ENCODE measurements at places on chromosomes 2 and 18.
A peak's percentile ranks its signal among the peaks of the same experiment; 100 is the strongest.

DNA sequence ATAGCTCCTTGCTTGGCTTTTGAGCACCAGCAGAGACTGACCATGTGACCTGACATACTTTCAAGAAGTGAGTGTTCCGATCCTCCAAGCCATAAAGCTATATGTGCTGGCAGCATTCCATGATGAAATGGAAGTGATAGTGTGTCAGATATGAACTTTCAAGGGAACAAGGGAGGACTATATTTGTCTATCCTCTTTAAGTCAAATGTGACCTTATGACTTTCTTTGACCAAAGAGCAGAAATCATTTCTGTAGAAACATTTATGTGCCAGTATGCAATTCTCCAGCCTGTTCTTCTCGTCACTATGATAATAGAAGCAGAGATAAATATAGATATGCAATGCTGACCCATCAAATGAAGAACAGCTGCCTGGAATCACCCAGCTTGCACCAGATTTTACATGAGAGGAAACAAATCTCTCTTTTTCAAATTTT is 14.4 kb downstream of the HYCC2 start:
- DNase-seq, result no peak

- no peak for DNase-seq
These were observed 37.6 kb downstream of the LMAN2L start for GRCh38 chr2:96702098-96702785.

GRCh38 chr2:8821276-8822217 is 15.9 kb downstream of the KIDINS220 start:
- DNase-seq, result peak; percentile 47

DNA sequence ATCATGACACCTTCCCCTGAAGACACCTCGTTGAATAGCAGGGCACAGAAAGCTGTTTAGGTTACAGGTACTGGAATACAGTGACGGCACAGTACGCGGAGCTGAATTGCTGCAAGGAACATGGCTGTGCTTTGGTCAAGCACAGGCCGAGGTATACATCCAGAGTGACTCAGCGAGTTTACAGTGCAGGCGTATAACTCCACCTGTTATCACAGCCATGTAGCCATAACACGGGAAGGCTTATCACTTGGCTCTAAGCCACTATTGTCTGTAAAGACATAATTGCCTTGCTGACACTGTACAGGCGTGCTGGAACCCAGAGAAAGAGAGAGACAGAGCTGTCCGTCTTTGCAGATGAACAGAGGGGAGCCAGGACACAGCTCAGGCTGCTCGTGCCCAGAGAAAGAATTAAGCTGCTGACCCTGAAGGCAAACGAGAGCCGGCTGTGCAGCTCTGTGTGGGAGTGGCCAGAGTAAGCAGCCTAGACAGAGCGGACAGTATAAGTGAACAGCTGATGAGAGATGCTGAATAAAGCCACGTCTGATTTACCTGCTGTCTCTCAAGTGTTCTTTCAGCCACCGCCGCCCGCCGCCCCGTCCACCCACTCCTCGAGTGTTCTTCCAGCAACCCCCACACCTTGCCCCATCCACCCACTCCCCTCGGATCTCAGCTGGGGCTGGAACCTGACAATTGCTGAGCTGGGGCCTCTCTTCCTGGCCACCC is 87.3 kb upstream of the PPP1CB start:
- no peak for DNase-seq

- DNase-seq, result no peak
These were observed 113.5 kb downstream of the EFEMP1 start for GRCh38 chr2:55809875-55810621.

GRCh38 chr18:48824231-48824970 is 126.4 kb downstream of the SMAD7 start:
- DNase-seq, result no peak

DNA sequence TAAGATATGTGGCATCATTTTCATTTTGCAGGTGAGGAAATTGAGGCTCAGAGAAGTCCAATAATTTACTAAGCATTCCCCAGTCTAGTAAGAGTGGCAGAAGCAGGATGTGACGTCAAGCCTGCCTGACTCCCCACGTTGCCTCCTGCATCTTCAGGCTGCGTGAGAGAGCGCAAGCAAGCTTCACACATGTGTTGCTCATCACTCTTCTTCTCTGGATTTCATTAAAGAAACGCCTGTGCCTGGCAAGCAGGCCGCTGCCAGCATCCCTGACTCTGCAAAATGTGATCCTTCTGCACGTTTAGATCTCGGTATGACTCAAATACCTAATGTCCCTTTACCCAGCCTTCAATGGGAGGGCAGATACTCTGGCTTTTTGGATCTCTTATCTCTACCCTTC is 96.8 kb downstream of the PRKCE start:
- DNase-seq, result no peak

GRCh38 chr2:3189961-3190360 is 187.7 kb downstream of the EIPR1 start:
- no peak for DNase-seq

DNA sequence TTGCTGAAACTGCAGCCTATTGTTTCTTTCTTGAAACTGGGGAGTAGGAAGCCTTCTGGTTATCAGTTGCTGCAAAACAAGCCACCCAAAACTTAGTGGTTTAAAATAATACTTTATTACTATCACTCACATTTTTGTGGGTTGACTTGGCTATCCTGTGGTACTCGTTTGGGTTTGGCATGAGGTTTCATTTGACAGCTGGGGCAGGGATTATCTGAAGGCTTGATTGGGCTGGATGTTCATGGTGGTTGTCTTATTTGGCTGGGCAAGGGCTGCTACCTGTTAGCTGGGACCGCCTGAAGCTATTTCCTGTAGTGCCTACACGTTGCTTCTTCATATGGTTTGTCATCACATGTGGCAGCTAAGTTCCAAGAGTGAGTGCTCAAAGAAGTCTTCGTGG is 122.3 kb downstream of the PLCL1 start:
- no peak for DNase-seq

GRCh38 chr2:201484805-201485204 is 33.3 kb downstream of the STRADB start:
- DNase-seq, result no peak

DNA sequence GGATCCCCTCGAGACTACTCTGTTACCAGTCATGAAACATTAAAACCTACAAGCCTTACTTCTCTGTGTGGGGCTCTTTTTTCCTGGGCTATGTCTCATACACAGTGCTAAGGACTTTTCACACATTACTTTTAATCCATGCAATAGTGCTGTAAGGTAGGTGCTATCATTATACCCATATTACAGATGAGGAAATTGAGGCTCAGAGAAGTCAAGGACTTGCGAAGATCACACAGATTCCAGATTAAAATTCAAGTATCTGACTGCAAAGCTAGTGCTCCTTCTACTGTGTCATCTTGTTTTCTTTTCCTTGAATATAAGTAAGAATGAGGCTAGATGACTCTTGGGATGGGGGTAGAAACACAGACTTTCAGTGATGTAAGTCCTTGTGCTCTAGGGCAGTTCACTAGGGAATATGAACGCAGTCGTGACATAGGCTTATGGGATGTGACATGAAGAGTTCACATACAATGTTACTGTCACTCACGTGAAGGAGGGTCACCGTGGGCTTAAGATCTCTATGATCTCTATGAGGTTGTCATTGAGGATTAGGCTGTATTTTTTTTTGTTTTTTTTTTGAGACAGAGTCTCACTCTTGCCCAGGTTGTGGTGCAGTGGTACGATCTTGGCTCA is 7.0 kb upstream of the DGUOK start:
- DNase-seq, result no peak

DNA sequence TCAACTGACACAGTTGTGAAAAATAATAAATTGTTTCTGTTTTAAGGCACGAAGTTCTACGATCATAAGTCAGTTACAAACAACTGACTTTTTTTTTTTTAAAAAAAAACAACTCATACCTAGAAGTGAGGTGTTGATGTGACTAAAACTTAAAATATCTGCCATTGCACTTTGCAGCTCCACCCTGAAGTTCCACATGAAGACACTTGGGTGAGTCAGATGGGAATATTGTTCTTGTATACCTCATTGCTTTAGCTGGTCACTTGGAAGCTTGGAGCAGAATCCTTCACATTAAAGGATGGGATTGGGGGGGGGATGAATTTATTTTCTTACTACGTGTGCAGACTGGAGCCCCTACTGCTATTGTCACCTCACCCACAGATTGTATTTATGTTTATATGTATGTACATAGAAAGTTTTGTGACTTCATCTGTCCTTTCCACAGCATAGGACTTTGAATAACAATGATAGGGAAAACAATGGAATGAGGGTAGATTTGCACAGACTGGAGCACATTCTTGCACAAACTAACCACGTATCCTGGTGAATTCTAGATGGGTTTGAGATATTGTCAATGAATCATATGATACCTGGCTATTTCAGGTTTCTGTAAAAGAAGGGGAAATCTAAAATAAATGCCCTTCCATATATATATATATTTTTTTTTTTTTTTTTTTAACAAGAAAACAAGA is 57.9 kb upstream of the ARHGAP15 start:
- no peak for DNase-seq

- DNase-seq, result peak; percentile 90
These were observed 43.5 kb downstream of the CYP27C1 start for GRCh38 chr2:127176371-127177311.

GRCh38 chr2:182716650-182716979 is 558 bp downstream of the DNAJC10 start:
- DNase-seq, result no peak

- DNase-seq, result no peak
These were observed 6.8 kb downstream of the MBD2 start for GRCh38 chr18:54217624-54218023.

- no peak for DNase-seq
These were observed 1.5 kb downstream of the UCN start for GRCh38 chr2:27306573-27307286.

GRCh38 chr2:73218298-73218697 is 4.3 kb downstream of the SMYD5 start:
- DNase-seq, result no peak

- DNase-seq, result peak; percentile 23
These were observed 36.9 kb upstream of the PTMA start for GRCh38 chr2:231671270-231672050.

DNA sequence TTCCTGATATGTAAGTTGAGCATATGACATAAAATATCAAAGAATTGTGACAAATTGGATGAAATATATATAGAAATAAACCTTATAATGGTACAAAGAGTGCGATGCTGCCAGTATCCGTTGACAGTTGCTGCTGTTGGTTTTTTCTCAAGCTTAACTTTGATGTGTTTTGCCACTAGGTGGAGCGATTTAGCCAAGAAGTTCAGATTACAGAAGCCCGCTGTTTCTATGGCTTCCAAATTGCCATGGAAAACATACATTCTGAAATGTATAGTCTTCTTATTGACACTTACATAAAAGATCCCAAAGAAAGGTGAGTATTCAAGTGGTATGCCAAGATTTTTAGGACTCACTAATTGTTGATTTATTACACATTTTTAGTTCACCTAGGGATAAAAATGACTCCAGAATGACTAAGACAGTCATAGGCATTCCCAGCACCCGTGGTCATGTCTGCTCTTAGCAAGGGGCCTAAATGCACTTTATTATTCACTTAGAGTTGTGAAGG is 2.1 kb downstream of the RRM2 start:
- DNase-seq, result peak; percentile 79
